Kidney (tissue), 22 donors: ENCODE measurements at places on chromosomes 7 and 10.

GRCh38 chr7:131219312-131220041 is 108.2 kb upstream of the MKLN1 start:
- no peak for DNase-seq

GRCh38 chr7:75722373-75722772 is 16.4 kb downstream of the HIP1 start:
- DNase-seq, result no peak

DNA sequence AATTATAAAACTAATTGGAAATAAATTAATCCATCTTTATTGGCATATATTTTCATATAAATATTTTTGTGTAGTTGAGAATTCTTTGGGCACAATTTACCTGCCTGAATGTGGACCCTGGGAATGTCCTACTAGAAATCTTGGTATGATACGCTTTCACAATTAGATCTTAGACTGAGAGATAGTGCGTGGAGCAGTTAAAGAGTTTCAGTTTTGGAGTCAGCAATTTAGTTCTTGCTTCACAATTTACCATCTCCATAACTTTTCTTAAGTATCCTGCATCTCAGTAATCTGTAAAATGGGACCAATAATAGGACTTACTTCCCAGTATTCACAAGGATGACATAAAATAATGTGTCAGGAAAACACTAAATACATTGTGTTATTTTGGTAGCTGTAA is 2.0 kb downstream of the MTPN start:
- no peak for DNase-seq

GRCh38 chr7:8003077-8003476 is 34.5 kb downstream of the GLCCI1 start:
- DNase-seq, result no peak

DNA sequence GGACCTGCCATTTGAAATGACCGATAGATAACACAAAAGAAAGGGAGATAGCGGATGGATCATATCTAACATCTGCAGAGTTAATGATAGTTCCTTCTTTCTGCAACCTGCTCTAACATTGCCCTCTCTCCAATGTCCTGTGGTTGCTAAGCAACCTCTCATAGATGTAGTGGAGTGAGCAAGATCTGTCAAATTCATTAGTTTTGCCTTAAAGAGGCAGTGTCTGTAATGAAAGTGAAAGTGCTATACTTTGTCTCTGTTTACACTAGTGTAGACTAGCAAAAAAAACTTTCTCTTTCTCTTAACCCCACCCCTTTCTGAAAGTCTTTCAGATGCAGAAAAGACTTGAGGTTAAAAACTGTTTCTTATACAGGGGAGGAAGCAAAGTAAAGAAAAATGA is 1196.9 kb downstream of the SORCS3 start:
- DNase-seq, result peak; percentile 63

DNA sequence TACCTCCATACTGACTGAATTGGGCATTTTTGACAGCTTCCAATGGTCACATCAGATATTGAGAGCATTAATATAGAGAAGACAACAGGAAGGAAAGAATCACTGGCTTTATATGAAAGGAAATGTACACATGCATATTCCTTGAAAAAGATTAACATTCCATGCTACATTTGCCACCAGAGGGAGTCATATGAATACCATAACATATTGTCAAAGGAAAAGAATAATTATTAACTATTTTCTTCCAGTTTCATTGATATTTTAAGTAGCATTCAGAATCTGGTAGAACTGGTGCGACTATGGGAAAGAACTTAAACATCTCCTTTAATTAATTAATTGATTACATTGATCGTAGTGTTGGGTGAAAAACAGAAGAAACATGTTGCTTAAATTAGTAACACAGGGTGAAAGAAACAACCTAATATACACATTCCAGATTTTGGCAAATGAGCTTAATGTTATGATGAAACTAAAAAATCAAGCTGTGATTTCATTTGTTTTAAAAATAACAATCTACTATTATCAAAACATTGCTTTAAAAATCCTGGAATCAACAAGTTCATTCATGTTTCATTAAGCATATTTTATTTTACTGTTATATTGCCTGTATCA is 71.5 kb downstream of the GPR85 start:
- DNase-seq, result peak; percentile 47

GRCh38 chr10:30282221-30282620 is 66.9 kb downstream of the MTPAP start:
- no peak for DNase-seq

- no peak for DNase-seq
These were observed 611.5 kb downstream of the KCNMA1 start for GRCh38 chr10:77026148-77026547.

- no peak for DNase-seq
These were observed 511.8 kb downstream of the GFRA1 start for GRCh38 chr10:115761166-115761565.

- DNase-seq, result no peak
These were observed 76.8 kb upstream of the CARD11 start for GRCh38 chr7:3120513-3120912.

- DNase-seq, result no peak
These were observed 13.4 kb downstream of the WDR86 start for GRCh38 chr7:151396328-151396970.

GRCh38 chr7:1691601-1692514 is 21.8 kb downstream of the ELFN1 start:
- DNase-seq, result peak; percentile 93

DNA sequence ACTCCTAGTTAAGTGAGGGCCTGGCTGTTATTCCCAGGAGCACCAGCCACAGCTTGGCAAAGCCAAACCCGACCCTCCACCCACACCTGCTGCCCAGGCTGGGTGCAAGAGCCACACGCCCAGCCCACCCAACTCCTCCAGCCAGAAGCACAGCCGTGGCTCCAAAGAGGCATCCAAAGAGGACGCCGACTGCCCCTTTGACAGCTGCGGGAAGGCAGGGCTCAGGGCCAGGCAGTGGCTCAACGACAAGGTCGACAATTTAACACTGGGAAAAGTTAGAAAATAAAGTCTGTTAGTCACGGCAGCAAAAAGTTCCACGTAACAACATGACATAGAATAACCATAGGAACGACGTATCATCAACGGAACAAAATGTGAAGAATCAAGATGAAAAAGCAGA is 54.3 kb downstream of the DPYSL4 start:
- no peak for DNase-seq

GRCh38 chr7:27097686-27098577 is 2.1 kb upstream of the HOXA1 start:
- DNase-seq, result peak; percentile 61

GRCh38 chr7:83413831-83414230 is 235.1 kb downstream of the SEMA3E start:
- DNase-seq, result no peak

- DNase-seq, result no peak
These were observed 96.0 kb downstream of the GALNT11 start for GRCh38 chr7:152121432-152121831.

GRCh38 chr10:6165221-6165725 is 37.5 kb upstream of the PFKFB3 start:
- DNase-seq, result no peak

- DNase-seq, result no peak
These were observed 1.3 kb upstream of the CDK14 start for GRCh38 chr7:90594751-90595317.

DNA sequence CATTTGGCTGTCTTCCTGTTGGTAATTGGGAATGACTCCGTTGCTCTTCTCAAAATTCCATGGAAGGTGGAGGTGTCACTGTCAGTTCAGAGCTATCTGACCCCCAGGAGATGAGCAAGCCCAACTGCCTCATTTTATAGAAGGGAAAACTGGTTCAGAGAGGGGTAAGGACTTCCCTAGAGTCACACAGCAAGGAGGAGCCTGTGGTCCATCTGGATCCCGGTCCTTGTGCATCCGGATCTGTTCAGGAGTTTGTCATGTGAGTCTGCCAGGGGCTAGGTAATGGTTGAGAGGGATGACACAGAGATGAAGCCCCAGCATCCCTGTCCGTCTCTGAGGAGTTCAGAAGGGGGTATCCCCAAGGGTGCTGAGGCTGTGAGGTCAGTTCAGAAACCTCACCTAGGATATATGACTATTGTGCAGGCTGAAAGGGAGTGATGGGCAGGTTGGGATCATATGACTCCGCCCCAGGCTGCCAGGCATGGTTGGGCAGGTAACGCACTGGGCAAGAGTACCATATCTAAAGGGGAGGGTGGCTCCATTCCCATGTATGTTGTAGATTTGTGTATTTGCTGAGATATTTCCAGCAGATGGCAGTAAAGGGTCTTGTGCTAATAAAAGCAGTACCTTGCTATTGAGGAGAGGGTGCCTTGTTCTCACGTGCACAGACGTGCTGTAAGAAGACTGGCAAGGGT is 16.0 kb upstream of the SLC29A3 start:
- DNase-seq, result peak; percentile 18

DNA sequence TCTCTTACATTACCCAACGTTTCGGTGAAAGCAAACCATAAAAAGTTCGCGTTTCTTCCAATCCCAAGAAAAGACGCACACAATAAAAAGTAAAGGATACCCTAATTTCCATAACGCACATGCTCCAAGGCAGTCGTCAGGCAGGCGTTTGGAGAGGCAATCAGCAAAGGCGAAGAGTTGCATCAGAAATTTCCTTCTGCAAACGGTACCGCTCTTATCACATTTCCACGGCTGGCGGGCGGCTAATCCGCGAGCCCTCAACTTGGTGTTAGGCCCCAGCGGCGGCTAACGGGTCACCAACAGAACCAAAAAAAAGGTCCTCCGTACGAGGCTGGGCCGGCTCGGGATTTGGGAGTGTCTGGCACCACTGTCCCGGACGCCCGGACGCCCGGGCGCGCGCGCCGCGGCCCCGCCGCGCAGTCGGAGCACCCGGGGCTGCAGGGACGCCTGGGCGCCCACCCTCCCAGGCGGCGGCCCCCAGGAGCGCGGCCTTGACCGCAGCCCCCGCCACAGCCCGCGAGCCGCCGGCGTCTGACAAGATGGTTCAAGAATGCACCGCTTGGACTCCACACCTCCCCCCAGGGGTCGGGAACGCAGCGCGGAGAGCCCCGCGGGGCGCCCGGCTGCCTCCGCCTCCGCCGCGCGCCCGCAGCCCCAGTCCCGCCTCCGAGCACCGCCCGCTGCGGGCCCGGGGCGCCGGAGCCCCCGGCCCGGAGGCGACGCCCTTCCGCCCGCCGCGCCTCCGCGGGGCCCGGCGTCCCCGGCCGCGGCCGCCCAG is 9.8 kb upstream of the GRB10 start:
- peak; percentile 39 for DNase-seq

DNA sequence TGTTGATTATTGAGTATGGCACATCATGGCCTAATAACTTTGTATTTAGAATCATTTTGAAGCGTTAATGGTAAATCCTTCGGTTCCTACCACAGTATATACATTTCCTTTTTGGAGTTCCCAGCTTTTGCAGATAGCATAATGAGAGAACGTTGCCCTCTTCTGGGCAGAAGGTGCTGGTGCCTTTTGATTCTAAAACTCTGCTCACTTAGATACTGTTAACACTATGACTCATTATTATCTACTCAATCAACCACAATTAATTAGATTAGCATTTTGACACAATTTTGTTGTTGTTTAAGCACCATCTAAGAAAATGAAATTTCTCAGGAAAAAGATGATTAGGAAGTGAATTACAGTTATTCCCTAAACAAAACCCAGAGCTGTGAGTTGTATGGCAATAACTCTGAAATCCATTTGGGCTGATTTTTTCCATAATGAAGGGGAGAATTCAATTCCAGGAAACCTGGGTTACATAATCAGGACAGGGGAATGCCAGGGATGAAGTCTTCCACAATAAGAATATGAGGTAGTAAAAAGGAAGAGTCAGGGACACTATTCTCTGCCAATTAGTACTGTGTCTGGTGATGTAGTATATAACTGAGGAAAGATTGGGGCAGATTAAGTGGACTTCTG is 11.5 kb upstream of the DLD start:
- peak; percentile 58 for DNase-seq

GRCh38 chr7:2993868-2994267 is 49.8 kb downstream of the CARD11 start:
- DNase-seq, result peak; percentile 63

- no peak for DNase-seq
These were observed 74.8 kb upstream of the NEBL start for GRCh38 chr10:20971901-20972300.

DNA sequence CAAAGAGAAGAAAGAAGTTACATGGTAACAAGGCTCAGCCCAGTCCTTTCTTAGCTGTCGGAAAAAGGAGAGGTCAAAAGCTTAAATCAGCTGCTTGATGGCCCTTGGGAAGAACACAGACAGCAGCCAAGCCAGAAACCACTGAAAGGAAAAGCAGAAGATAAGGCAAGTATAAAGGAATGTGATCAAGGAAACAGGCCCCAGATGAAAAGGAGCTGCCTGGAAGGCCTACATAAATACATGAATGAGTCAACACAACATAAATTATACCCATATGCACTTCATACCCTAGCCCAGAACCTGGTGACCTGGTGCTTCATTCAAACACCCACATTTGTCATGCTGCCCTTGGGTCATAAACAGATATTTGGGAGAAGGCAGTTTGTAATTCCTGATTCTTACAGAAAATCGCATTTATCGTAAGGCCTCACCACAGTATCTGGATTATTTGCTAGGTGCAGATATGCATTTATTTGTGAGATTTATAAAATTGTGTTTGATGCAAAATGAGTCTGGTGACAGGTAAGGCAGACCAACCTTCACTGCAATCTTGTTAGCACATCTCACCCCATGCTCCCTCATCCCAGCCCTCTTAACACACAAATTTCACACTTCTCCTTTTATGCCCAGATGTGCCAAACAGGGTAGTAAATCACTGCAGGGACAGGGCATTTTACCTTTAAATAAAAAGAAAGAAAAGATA is 94.9 kb upstream of the KCNIP2 start:
- no peak for DNase-seq

GRCh38 chr7:112205343-112206237 is 609 bp downstream of the DOCK4 start:
- DNase-seq, result peak; percentile 86

- DNase-seq, result no peak
These were observed 562.3 kb downstream of the CCSER2 start for GRCh38 chr10:84890706-84891105.

DNA sequence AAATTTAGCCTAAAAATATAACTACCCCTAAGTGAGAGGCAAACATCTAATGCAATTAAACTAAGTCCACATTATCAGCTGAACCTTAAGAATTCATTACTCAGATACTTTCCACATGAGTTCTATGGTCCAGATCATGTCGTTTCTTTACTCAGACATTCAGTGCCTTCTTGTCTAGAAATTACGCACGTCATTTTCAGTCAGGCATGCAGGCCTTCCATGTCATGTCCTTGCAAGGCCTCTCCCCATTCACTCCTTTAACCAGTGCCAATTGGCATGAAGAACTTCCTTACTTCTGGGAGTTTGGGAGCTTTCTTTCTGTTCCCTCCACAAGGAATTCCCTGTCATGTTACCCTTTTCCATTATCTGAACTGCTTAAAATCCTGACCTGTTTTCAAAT is 118.8 kb downstream of the NRP1 start:
- no peak for DNase-seq

DNA sequence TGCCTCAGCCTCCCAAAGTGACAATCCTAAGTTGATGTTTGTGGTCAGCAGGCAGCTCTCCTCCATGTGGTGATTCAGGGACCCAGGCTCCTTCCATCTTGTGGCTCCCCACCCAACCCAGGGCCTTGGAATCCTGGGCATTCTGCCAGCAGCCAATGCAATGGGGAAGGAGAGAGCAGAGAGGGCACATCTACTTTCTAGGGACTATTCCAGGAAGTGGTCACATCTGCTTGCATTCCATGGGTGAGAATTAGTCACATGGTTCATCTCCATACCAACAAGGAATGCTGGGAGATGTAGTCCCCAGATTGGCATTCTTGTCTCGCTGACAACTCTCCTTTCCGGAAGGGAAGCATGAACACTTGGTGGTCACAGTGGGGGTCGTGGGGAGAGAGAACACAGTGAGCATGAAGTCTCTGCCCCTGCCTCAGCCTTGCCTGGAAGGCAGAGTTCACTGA is 9.9 kb upstream of the SRRM3 start:
- no peak for DNase-seq
